ENCODE measurements at places on chromosomes 5 and 9.

DNA sequence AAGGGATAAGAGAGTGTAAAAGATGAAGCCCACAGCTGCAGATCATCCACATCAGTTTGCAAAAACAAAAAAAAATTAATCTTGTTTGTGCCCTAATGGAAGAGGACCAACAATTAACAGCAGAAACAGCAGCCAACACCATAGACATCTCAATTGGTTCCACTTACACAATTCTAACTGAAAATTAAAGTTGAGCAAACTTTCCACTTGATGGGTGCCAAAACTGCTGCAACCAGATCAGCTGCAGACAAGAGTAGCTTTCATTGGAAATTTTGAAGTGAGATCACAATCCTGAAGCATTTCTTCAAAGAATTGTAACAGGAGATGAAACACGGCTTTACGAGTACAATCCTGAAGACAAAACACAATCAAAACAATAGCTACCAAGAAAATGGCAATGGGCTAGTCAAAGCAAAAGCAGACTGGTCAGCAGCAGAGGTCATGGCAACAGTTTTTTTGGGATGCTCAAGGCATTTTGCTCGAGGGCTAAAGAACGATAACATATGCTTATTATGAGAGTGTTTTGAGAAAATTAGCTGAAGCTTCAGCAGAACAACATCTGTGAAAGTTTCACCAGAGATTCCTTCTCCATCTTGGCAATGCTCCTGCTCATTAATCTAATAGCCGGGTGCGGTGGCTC is 4.1 kb upstream of the RBM27 start:
- DNase-seq = no peak

- DNase-seq = no peak
Observed at GRCh38 chr5:81800797-81801196, 49.9 kb upstream of the SSBP2 start.

DNA sequence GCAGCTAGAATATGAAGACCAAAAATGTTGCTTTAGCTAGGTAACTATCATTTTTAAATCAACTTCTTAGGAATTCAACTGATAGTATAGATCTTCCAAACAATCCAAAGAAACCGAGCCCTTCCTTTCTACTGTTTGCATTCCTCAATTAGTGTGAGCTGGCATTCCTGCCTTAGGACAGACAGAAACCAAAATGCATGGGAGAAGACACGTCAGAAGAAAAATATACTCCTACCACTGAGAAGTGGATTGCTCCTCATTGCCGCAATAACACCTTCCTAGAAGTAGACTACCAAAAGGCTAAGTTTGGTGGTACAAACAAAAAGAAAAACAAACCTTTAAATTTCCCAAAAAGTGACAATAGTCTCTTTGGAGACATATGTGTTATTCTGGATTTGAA is 440.0 kb downstream of the SEMA5A start:
- DNase-seq = no peak

GRCh38 chr5:77972469-77973252 is 196.5 kb upstream of the TBCA start:
- peak; percentile 3 for DNase-seq

DNA sequence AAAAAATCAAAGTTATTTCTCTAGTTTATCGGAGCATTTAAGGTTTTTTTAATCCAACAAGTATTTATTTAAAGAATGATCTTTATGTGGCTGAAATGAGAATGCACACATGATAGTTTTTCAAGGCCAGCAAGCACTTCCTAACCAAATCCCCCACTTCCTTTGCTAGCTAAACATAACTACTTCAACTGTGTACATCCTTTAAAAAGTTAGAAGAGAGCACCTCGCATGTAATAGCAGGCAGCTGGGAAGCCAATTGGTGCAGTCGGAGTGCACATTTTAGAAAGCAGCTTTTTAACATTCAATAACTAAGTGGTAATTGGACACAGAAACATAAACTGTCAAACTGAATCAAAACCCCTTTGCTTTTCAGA is 245.7 kb downstream of the BNC2 start:
- DNase-seq = no peak

- DNase-seq = no peak
Observed at GRCh38 chr9:136673975-136674785, 11.5 kb downstream of the EGFL7 start.

DNA sequence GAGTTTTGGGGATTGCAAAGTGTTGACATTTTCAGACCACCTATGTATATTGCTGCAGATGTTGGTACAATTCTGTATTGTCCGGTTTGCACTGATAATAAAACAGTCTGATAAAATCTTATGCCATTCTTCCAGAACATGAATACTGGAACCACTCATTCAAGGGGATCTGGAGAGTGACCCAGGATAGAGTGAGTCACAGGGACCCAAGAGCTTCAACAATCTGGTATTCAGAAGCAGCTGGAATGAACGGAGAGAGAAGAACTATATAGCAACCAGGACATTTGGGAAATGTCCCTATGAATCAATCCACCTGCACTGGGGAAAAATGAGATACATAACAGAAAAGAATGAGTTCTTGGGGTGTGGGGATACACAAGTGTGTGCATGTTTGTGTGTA is 73.3 kb downstream of the SH3TC2 start:
- DNase-seq = no peak

- DNase-seq = peak; percentile 54
Observed at GRCh38 chr9:935348-935965, 41.0 kb upstream of the DMRT3 start.

GRCh38 chr5:115435065-115435777 is 109.4 kb downstream of the FEM1C start:
- no peak for DNase-seq

GRCh38 chr5:132799392-132799791 is 13.7 kb upstream of the SOWAHA start:
- DNase-seq = no peak

DNA sequence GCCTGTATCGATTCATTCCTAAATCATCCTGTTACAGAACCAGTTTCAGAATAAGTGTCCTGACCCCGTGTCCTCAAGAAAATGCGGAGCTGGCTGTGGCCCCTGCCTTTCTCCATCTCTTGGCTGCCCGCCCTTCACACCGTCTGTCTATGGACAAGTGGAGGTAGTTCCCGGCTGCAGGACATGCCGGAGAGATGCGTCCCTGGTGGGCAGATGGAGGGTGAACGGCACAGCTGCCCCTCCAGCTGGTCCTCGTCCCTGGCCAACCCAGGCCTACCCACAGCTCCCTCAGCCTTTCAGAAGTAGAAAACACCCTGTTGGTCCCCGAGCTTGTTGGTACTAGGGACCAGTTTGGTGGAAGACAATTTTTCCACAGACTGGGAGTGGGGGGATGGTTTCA is 14.8 kb upstream of the EXOC3 start:
- DNase-seq = no peak

DNA sequence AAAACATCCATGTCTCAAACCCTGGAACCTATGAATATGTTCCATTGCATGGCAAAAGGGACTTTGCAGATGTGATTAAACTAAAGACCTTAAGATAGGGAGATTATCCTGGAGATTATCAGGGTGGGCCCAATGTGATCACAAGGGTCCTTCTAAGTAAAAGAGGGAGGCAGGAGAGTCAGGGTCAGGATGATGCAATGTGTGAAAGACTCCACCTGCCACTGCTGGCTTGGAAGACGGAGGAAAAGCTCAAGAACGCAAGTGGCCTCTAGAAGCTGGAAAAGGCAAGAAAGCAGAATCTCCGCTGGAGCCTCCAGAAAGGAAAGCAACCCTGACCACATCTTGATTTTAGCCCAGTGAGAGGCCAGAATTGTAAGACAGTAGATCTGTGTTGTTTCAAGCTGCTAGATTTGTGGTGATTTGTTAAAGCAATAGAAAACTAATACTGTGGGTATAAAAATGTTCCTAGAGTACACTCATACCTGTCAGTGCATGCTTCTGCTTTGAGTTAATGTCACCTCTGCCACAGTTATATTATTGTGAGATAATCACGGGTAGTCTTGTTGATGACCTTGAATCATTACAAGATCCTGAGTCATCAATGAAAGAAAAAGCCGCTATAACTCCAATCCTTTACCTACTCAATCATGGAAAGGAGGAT is 93.5 kb upstream of the TNPO1 start:
- DNase-seq = no peak

DNA sequence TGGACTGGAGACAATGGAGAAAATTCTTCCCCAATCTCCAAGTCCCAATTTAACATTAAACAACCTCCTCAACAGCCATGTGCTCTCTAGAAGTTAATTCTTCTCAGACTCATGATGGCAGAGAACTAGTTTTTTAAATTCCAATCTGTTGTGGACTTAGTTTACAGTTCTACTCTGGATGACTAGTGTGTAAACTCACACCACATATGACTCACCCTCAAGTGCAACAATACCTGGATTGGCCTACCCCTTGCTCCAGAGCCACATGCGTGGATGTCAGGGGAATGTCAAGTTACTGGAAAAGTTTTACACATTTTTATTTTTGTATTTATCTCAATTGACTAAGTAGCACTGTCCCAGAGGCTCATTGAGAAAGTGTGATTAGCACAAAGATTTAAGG is 136.0 kb upstream of the EFNA5 start:
- no peak for DNase-seq

DNA sequence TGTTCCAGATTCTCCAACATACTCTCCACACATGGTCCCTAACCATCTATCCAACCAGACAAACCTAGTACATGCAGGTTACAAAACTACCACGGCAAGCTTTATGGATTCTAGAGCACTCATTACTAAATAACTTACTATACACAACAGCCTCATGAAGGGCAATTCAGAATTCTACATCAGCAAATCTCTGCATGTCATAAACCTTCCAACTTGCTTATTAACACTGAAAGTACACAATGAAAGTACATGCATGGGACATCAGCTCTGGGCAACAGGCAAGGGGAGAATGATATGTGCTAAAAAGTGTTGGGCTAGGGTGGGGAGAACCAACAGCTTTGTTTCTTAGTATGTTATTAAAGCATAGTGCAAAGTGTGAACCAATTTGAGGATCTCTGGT is 70.4 kb downstream of the TLE1 start:
- DNase-seq = no peak

DNA sequence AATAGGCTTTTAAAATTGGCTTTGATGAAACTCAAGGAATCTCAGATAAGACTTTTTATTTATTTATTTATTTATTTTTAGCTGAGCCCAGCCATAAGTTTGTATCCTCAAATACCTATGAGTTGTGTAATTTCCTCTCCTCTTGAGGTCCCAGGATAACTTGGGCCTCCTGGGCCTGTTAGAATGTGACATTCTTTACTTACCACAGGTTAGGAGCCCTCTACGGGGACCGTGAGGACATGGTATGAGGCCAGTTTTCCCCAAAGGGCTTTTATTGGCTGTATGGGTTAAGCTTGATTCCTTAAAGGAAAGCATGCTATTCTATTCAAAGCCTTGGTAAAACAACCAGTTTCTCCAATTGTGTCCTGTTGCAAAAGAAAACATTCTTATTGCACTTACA is 16.9 kb downstream of the SHISAL2B start:
- no peak for DNase-seq

DNA sequence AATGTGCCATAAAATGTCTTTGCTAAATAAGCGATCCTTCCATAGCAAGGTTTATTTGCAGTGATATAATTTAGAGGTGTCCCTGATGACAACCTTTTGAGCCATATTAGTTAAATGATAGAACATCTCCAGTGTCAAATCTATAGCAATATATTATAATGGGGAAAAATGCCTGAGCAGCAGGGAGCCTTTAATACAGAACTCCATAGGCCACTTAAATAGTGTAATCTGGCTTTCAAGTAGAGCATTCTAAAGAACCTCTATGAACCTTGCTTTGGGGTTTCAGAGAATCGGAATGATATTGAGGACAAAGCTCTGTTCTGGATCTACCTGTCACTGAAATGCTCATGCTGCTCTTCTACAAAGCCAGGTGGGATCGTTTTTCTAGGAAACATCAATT is 96.7 kb upstream of the MEF2C start:
- no peak for DNase-seq

DNA sequence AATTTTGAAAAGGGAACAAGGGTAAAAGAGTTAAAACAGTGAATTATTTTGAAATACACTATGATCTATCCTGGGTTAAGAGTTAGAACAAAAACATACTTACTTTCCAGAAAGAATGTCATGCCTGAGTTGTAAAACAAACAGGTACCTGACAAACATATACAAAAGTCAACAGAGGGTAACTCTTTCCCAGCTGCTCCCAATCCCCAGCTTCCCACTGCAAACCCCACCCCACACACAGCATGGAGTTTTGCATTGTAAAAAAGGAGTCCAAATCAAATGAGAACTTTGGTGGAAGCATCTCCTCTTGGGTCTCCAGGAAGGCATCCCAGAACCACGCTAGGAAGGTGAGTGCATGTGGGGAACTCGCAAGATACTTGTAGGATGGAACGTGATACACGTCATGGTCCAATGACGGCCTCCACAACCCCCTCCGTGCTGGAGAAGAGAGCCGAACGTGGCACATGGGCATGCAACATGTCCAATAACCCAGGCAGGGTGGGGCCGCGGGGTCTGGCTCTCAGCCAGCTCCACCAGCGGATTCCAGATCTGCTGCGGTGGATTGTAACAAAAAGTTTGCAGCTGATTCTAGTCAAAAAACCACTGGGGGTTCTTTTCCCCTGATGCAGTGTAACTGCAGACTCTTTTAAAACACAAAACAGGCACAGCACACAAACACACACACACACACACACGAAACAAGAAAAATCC is 55.8 kb downstream of the EPB41L4B start:
- DNase-seq = peak; percentile 98

DNA sequence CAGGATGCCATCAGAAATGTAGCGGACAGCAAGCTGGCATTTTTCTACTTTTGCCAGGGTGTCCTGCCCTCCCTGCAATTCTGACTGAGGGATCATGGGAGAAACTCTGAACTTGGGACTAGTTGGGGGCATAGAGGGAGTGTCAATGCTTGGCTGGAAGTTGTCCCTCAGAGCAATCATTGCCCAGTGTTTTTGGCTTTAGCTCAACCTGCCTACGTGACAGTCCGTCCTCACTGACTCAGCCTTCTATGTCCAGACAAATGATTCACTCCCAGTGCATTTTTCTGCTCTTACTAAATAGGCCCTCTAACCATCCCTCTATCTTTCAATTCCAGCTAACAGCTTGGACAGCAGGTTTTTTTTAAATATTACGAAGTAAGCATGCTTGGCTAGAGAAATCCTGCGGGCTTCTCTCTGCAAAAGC is 627.4 kb downstream of the TLR4 start:
- DNase-seq = no peak

GRCh38 chr5:138954257-138955012 is 79.3 kb upstream of the LRRTM2 start:
- no peak for DNase-seq

- no peak for DNase-seq
Observed at GRCh38 chr5:125987677-125988255, 435.4 kb upstream of the GRAMD2B start.

- DNase-seq = no peak
Observed at GRCh38 chr9:107906074-107906473, 416.5 kb upstream of the KLF4 start.

DNA sequence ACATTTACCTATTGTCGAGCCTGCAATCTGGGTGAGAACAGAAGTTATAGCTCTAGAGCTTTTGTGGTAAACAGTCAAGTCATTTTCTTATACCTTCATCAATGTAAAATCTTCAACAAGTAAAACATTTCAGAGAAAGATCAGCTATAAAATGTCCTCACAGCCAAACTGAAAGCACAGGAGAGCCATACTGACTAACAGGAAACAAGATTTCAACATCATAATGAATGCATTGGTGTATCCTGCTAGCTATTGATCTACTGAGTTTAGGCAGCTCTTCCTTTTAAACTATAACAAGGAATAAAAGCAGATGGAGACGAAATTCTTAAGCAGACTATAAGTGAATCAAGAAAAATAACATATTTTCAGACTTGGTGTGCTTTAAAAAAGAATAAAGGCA is 1522.9 kb upstream of the WWC1 start:
- DNase-seq = no peak

- DNase-seq = no peak
Observed at GRCh38 chr9:88972401-88972800, 18.9 kb upstream of the S1PR3 start.

- no peak for DNase-seq
Observed at GRCh38 chr9:8726692-8727091, 927.1 kb upstream of the DMAC1 start.

Data from thyroid gland (tissue), 4 donors.